HL-60 (cell line): ENCODE measurements at places on chromosomes 2 and 18.

DNA sequence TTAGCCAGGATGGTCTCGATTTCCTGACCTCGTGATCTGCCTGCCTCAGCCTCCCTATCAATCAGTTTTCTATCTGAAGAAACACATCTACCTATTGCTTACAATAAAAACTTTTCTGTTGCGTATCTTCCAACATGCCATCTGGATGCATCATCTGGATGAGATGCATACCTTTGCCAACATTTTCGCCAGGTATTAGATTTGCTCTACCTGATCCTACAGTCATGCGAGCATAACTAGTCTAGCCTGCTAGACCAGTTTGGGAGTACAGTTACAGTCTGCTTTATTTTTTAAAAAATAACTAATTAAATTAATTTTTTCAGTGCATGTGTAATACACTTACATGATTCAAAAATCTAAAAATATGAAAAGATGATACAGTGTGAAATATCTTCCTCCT is 334.0 kb upstream of the MEX3C start:
- DNase-seq = no peak

DNA sequence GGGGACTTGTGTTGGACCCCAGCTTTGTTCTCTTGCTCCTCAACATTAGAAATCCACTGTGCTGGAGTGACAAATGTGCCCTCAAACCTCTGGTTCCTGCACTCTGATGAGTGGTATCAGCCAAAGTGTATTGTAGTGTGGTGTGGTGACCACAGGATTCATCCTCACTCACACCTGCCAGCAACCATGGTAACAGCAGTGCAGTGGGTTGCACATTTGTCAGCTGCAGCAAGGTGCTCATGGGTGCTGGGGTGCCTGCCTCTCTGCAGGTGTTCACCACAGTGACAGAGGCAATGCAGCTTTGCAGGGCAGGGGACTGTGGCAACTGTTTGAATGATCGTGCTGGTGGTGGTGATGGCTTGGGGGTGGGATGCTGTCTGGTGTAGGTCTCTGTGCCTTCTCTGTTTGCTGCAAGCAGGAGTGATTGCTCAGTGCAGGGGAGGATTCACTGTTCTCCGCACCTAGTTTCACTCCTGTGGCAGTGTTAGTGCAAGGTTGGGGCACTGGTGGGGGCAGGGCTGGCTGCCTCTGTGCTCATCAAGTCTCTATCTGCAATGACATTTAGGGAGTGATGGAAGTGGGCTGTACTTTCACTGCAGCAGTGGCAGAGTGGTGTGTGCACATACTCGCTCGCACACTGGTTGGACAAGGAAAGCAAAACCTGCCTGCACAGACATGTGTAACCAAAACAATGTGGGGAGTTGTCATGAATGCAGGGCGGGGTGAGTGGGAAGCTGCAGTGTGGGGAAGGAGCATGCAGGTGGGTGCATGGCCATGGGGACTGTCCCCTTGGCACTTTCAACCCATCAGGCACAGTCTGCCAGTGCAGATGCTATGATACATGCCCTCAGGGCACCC is 301.1 kb downstream of the PIK3C3 start:
- no peak for DNase-seq

DNA sequence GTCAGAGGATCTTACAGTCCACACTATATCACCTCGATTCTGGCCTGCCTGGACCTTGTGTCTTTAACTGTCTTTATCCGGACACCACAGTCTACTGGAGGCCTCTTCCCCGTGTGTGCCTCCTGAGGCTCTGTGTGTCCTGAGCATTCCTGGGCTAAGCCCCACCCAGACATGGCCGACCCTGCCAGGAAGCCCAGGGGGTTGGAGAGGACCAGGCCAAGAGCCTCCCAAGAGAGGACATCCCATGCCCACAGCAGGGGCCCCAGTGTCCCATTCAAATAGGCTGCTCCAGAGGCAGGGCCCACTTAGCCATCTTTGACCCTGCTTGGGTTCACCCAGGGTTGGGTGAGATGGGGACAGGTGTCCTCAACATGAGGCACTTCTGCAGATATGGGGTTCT is 84.7 kb upstream of the OTOS start:
- no peak for DNase-seq

- DNase-seq = peak; percentile 36
These were observed 27.7 kb upstream of the MAPRE3 start for GRCh38 chr2:26942543-26943295.

DNA sequence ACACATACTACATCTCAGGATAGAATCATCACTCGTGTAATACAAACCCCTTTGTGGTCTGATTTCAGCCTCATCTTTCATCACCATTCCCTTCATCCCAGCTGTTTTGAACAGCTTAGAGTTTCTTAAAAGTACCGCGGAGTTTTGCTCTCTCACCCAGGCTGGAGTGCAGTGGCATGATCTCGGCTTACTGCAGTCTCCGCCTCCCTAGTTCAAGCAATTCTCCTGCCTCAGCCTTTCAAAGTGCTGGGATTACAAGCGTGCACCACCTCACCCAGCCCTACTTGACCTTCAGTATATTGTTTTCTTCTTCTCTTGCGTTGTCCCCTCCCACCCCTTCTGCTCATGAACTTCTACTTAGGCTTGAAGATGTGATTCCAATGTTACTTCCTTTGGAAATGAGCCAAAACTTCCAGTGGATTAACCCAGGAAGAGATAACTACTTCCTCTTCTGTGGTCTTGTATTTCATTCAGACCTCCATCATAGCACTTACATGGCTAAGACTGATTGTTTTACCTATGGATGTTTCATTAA is 15.8 kb downstream of the ERLEC1 start:
- peak; percentile 21 for DNase-seq

GRCh38 chr2:218400167-218400929 is 680 bp downstream of the CTDSP1 start:
- no peak for DNase-seq

DNA sequence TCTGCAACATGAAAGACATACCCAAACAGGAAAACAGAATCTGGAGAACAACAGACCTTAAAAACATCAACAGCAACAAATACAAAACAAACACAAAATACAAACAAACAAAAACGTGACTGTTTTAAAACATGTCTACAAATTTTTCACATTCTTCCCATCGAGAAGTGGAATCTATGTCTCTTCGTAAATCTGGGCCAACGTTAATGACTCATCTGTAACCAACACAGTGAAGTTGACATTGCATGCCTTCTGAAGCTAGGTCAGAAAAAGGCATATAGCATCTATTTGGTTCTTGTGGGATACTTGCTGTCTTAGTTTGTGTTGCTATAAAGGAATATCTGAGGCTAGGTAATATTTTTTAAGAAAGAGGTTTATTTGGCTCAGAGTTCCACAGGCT is 269.0 kb upstream of the FBXO11 start:
- no peak for DNase-seq

GRCh38 chr2:110097506-110098220 is 18.0 kb downstream of the MALL start:
- no peak for DNase-seq

DNA sequence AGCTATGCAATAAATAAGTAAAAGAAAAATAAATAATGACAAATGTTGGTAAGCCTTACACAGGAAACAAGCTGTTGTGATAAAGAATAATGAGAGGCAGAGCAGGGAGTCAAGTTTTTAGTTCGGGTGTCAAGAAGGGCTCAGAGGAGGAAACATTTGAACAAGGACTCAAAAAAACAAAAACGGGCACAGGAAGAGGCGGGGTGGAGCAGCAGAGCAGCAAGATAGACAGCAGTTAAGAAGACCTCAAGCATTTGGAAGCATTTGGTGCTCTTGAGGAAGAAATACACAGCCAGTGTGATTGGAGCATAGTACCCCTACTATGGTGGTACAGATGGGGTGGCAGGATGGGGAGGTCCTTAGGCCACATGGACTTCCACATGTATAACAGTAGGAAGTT is 2.8 kb downstream of the TMEM169 start:
- no peak for DNase-seq
